ENCODE measurements at places on chromosomes 1 and 21.

DNA sequence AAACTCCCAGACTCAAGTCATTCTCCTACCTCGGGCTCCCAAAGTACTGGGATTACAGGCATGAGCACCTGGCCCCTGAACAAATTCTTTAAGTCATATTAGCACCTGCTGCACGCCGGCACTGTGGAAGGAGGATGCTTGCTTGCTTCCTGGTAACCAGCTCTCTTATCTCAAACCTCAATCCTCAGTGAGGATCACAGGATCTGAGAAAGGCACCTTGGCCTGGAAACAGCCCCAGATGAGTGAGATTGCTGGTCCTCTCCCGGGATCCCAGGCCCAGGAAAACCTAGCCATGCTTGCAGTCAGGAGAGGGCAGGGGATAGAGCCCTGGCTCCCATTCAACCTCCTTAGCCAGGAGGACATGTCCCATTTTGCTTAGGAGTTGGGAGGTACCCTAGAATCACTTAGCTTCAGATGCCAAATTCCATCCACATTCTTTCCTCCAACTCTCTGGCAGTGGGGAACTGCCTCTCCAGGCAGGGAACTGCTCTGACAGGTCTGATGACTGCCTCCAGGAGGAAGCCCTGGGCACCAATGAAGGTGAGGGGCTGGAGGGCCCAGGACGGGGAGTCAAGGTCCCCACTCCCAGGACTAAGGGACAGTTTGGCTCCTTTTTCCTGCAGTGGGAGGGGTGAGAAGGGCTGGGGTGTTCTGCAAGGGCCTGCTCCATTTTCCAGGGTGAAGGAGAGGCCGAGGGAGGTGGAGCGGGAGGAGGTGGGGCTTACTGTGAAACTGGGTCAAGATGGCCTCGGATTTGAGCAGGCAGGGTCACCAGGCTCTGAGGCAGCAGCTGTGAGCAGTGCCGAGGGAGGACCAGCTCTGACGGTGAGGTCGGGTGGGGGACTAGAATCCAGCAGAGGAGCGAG is 9.5 kb downstream of the GPR37L1 start:
- DNase-seq: no peak

DNA sequence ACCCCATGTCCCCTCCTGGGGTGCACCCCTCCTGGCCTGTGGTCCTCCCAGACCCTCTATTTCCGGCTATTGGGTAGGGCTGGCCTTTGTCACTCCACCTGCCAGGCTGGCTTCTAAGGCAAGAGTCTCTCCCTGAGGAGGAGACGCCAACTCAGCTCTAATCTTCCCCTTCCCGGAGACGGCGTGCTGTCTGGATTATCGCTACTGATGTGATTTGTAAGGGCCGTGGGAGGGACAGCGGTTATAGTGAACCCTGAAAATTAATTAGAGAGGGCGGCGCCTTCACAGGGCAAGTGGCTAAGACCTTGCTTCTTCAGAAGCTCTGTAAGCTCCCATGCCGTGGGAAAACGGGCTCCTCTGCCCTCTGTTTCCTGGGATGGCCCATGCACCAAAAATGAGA is 207.0 kb upstream of the VAMP3 start:
- DNase-seq: no peak

GRCh38 chr1:210239349-210240111 is 6.9 kb downstream of the SERTAD4 start:
- peak; percentile 59 for DNase-seq

DNA sequence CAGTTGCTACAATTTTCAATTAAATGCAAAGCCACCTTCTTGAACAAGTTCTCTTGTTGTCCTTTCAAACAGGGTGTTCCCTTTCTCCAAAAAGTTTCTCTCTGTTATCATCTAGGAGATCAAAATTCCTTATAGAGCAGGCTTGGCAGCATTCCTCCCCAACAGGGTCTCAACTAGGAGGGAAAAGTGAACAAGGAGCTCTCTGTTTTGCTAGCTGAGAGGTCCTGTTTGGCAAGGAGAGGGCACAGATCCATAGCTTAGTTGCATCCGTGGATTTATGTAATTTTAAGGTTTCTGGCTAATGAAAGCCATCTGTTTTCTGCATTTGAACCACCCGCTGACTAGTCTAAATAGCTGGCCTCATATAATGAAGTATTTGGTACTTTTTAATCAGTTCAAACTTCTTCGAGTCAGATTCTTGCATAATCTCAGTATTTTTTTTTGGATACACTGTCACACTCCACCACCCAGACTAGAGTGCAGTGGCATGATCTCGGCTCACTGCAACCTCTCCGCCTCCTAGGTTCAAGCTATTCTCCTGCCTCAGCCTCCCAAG is 54.0 kb downstream of the APP start:
- no peak for DNase-seq

DNA sequence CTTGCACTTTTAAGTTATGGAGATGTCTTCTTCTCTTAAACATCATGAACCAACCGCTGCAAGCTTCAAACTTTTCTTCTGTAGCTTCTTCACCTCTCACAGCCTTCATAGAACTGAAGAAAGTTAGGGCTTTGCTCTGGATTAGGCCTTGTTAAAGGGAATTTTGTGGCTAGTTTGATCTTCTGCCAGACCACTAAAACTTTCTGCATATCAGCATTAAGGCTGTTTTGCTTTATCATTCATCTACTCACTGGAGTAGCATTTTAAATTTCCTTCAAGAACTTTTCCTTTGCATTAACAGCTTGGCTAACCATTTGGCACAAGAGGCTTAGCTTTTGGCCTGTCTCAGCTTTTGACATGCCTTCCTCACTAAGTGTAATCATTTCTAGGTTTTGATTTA is 43.0 kb upstream of the RGL1 start:
- DNase-seq: no peak

DNA sequence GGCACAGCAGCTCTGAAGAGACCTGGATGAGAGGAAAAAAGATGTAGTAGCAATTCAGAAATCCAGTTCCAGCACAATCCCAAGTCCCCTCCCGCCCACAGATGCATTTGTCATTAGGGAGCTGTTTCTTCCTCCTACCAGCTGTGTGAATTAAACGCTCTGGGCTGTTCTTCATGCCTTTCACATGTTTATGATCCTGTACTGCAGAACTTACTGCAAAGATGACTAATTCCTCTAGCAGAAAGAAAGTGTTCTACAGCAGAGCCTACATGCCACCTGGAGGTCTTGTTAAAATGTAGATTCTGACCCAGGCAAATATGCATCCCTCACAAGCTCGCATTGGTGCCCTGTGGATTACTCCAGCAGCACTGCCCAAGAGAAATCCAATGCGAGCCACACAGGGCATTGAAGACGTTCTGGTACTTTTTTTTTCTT is 6.5 kb downstream of the ENO1 start:
- DNase-seq: no peak

DNA sequence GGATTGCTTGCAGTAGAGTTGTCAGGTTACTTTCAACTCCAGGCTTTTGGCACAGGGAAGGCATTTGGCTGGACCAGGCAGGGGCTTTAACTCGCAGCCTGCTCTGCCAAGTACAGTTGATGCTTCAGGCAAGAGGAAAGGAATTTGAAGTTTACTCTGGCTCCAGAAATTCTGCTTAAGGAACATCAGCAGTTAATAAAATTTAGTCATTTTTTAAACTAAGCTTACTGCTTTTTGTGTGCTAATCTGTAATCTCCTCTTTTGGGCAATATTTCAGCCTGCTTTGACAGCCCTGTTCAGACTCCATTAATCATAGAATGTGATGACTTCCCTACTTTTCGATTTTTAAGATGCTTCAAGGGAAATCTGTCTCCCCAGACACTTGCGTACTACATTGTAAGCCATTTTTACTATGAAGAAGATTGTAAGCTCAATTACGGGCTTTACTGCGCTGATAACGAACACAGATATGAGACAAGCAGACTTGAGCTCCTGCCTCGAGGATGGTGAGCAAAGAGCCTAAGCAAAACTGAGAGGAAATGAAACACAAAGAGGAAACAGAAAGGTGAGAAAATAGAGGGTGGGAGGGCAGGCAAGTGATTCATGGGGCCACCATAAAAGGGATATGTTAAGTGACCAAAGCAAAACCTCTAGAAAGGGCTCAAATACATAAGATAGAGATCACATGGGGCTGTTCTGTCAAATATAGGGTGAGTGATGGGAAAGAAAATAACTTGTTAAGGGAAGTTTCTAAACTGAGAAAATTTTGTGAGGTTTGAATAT is 76.6 kb upstream of the VAV3 start:
- no peak for DNase-seq

DNA sequence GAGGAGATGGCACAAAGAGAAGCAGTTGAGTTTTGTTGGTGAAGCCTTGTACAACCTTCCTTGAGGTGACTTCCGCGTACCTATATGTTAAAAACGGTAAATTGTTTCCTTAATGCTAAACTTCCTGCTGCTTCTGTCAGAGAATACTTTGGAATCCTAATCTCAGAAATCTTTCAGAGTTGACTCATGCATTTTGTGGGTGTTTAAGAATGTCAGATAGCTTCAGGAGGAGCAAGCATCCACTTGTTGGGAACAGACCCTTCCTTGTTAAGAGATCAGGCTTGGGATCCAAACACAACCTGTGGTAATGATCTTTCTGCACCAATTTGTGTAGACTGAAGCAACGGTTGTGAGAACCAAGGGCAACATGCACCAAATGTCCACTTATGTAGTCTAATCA is 29.5 kb downstream of the AK4 start:
- no peak for DNase-seq

GRCh38 chr1:8831340-8831739 is 13.9 kb upstream of the RERE start:
- no peak for DNase-seq

GRCh38 chr1:93537396-93537795 is 89.5 kb downstream of the FNBP1L start:
- DNase-seq: no peak

DNA sequence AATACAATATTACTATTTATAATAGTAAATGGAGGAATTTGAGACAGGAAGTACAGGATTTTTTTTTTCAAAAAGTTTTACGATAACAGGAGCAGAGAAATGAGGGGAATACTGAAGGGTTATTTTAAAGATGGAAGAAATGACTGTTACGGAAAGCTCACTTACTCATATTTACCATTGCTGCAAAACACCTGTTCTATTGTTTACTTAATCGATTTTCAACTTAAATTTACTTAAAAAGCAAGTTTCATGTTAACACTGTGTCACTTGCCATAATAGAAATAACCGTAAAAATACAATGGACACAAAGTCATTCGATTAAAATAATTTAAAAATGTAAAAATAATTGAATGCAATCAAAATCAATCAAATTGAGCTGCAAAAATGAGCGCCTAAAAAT is 3.4 kb upstream of the EXO1 start:
- DNase-seq: no peak

- no peak for DNase-seq
Measured at GRCh38 chr1:83834621-83835264, 164.2 kb downstream of the TTLL7 start.

GRCh38 chr1:204624631-204625216 is 60.8 kb downstream of the LRRN2 start:
- no peak for DNase-seq

DNA sequence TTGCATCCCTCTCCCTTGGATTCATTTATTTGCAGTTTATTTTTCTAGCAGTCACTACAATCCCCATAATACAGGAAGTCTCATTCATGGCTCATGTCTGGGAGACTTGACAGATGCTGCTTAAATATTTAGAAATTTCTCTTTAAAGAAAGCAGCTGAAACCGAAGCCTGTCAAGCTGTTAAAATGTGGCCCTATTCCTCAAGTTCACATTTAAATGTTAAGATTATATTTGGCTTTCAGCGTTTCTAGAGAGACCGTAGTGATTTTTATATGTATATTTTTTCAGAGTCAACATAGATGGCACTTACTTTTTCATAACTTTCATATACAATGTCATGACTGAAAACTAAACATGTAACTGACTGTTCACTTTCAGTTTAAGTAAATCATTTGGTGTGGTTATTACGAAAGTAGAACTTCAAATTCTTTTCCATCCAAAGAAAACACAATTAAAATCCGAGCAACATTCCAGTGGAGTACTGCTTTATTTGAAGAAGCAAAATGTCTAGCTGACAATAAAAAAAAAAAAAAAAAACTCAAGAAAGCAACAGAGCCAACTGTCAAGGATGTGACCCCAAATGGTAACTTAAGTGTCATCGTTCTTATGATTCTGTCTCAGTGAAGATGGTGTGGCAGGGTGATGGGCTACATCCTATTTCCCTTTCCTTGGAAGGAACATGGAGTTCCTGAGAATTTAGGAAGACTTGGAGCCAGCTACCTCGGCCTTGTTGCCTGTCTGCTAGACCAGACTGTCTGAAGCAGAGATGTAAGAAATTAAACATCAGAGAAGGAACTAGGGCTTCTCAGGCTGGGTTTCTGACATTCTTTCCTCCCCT is 37.8 kb downstream of the MIS18A start:
- no peak for DNase-seq

DNA sequence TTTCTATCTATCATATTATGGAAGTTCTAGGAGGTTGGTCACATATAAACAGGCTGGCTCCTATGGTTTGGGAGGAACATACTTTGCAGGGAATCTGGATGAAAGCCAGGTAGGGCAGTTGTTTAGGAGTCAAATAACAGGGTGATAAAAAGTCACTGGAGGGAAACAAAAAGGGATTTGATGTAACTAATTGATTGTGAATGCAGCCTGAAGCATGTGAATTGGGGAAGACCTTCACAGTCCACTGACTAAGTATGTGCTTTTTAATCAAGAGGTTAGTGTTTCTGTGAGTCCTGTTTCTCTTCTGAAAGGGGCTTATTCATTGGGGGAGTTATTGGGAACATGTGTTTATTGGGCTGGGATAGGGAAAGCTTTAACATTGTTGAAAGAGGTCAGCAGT is 41.3 kb downstream of the HMCN1 start:
- DNase-seq: no peak

DNA sequence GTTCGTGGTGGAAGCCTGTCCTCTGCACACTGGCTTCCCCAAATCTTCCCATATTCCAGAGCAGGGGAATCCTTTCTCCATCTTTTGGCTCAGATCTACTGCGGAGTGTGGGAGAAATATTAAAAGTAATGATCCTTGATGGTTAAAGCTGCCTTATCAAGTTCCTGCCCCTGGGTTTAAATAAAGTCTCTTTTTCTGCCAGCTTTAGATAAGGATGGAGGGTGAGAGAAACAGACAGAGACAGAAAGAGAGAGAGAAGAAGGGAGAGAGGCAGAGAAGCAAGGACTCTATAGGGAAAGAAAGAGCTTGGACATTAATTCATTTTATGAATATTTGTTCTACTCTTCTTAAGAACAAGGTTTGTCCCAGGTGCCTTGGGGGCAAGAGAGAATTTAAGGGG is 98.0 kb downstream of the KCNJ15 start:
- DNase-seq: no peak

- no peak for DNase-seq
Measured at GRCh38 chr1:226185141-226186036, 1.2 kb downstream of the ACBD3 start.

- no peak for DNase-seq
Measured at GRCh38 chr1:94325377-94326302, 88.3 kb upstream of the ARHGAP29 start.

Measured in HEK293T (cell line).